ENCODE measurements at places on chromosomes 16 and 17.
A peak's percentile ranks its signal among the peaks of the same experiment; 100 is the strongest.

- DNase-seq = peak; percentile 40
These were observed 547 bp downstream of the PLCD3 start for GRCh38 chr17:45131616-45132319.

GRCh38 chr17:81471818-81472456, 40.7 kb downstream of the ACTG1 start:
- DNase-seq = no peak

DNA sequence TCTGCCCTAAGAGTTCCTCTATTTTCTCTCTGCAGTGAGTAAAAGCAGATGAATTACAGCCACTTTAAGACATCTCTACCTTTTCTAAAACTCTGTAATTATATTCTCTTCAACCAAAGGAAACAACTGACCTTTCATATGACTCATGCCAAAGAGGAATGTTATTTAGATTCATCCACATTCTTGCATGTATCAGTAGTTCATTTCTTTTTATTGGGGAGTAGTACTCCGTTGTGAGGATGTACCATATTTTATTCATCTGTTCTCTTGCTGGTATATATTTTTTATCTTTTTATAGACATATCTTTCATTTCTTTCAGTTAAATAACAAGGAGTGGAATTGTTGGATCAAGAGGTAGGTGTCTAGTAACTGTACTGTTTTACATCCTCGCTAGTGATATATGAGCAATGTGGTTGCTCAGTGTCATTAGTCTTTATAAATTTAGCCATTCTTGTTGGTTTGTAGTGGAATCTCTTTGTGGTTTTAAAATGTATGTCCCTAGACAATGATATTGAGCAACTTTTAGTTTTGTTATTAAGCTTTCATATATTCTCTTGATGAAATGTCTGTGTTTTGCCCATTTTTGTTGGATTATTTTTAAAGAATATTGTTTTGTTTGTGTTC, 7.8 kb upstream of the MYH8 start:
- DNase-seq = no peak

DNA sequence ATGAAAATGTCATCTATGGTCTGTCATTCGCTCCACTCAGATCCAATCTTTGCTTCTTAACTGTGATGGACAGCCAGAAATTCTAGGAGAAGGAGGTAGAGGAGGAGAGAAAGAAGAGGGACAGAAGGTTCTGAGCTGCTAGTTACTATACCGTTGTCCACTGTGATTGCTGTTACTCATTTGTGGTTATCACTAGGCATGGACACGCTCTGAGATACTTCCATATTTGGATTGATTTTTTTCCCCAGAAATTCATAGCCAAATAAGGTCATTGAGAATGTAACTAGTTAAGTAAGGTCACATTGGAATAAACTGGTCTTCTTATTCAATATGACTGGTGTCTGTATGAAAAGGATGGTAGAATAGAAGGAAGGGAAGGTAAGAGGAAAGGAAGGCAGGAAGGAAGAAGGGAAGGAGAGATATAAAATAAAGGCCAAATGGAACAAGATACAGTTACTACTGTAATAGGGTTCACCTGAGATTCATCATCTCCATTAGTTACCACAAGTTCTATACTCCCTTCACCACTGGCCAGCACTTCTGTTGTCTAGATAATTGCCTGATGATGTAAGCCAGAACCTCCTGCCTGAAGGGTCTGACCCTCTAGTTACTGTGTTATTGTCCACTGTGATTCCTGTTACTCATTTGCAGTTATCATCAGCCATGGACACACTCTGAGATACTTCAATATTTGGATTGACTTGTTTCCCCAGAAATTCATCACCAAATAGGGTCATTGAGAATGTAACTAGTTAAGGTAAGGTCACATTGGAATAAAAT, 2.9 kb downstream of the KRTAP9-7 start:
- no peak for DNase-seq

DNA sequence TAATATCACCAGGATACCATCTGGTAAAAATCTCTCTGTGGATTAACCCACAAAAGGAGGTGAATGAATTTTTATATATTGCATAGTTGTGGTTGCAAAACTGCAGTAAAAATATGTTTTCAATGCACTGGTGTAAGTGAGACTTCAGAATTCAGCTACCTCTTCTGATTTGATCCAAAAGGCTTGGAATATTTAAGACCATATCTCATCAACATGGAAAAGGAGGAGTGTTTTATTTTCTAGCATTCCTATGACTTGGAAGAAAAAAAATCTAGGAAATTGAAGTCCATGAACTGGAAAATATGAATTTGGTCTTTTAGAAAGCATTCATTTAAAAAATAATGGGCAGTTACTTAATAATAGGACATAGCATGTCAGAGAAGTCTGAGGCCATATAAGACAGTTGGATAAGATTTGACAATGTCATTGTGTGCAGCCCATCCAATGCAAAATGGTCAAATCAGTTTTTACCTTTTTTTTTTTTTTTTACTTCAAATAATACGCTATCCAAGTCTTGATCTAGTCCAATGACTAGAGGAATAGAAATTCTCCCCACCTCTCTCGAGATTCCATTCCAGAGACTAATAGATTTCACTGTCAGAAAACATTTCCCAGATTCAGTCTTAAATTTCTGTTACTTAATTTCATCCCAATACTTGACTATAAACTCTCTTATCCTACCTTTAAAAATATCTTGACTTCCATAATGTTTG, 364.9 kb upstream of the PMFBP1 start:
- no peak for DNase-seq

GRCh38 chr16:56732832-56733231, 2.9 kb downstream of the NUP93 start:
- DNase-seq = no peak

DNA sequence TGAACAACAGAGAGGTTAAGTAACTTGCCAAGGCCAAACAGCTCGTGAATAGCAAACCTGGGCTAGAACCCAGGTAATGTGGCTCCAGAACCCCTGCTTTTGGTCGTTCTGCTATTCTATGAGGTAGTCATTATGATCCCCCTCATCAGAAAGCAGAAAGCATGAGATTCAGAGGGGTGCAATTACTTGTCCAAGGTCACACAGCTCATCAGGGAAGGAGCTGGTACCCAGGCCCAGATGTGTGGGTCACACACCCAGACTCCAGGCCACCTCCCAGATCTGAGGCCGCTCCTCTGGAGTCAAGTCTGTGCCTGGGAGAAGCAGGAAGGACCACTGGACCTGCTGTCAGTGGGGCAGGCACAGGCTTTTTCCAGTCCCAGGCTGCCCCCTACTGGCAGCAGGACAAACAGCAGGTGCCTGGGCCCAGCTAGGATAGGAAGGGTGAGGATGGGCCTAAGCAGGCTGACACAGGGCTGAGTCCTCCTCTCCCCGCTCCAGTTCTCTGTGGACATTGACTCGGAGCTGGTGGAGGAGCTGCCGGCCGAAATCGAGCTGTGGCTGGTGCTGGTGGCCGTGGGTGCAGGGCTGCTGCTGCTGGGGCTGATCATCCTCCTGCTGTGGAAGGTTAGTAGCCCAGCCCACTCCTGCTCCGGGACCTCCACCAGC, 7.8 kb upstream of the PDK2 start:
- DNase-seq = peak; percentile 51

DNA sequence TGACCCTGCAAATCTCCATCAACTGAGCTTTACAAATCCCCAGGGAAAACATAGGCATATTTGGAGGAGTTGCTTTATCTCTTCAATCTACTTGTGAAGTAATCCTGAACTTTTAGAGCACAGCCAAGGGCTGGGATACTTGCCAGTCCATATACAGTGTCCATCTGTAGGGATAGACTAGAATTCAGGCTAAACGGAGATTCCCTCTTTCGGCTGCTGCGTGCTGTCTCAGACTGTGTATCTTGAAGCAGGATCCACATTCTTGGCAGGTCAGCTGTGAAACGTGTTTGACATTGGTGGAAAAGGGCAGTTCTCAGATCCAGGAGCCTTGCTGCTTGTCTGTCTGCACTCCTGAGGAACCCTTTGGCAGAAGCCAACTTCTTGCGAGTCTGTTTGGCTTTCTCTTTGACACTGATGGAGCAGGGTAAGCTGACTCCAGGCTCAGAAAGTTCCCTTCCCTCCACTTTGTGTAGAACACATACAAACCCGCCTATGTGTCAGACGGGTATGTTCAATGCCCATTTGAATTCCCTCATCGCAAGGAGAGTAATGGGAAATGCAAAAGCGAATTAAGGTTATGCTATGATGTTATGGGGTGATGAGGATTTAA, 221.8 kb downstream of the MAP2K4 start:
- no peak for DNase-seq

DNA sequence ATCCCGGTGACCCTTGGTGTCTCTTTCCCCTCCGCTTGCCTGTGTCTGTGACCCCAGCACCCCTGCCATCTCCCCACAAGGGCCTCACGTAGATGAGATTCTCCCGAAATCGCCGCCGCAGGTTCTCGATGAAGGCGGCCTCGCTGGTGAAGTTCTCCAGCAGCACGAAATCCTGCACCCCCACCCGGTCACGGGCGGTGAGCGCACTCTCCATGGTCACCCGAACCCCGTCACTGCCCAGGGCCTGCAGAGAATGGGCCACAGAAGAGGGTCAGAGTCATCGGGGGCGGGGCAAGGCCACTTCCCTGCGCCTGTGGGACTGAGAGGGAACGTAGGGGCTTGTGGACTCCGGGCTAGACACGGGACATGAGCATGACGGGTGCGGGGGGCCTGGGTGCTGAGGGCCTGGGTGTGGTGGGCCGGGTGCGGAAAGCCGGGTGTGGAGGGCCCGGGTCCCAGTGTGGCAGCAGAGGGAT, 8.4 kb downstream of the MYO1C start:
- no peak for DNase-seq

DNA sequence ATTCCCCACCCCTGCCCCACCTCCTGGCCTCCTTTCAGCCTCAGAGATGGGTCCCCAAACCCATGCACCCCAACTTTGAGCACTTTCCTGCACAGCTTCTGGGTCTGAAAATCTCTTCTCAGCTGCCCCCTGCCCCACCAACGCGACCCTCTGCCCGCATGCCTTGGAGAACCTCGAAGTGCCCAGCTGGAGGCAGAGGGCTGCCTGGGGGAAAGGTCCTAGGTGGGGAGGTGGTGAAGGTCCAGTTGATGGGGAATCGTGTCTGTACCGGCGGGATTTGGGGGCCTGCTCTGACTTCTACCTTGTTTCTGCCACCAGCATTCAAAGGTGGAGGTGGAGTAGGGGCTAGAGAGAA, 1.3 kb downstream of the NKD1 start:
- DNase-seq = no peak

DNA sequence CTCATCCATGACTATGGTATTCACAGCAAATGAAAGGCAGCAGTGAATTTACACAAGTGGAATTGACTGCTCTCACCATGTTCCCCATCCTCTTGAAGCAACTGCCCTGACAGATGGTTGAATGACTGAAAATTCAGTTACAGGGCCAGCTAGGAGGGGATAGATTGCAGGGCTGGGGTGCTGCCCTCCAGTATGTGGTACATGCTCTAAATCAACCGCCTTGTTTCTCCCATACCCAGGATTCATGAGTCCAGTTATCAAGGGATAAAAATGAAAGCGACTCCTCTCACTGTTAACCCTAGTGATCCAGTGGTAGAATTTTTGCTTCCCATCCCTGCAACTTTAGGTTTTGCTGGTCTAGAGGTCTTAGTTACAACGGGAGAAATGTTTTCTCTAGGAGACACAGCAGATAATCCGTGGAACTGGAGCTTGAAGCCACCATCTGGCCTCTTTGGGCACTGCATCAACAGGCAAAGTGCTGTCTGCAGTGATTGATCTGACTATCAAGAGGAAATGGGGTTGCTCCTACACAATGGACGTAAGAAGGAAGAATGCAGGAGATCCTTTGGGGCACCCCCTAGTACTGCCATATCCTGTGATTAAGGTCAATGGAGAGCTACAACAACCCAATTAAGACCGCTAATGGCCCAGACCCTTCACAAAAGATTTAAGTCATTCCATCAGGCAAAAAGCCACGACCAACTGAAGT, 32.0 kb downstream of the SCPEP1 start:
- DNase-seq = peak; percentile 22

- DNase-seq = no peak
These were observed 2.1 kb upstream of the MFAP4 start for GRCh38 chr17:19388791-19389785.

DNA sequence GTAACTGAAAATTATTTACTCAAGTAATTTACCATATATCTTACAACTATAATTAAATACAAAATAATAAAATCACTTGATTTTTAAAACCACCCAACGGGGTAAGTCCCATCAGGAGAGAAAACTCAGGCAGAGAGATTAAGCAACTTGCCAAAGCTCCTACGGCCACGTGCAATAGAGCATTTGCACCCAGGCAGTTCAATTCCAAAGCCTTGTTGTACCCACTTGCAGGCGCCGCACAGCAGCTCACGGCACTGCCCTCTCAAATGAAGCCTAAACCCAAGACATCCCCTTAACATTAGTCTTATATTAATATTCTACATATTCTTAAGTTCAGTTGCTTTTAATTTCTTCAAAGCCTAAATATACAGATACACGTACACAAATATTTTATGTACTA, 75.7 kb downstream of the SPAG9 start:
- DNase-seq = no peak

GRCh38 chr16:290681-291405, 7.9 kb downstream of the PDIA2 start:
- DNase-seq = no peak

DNA sequence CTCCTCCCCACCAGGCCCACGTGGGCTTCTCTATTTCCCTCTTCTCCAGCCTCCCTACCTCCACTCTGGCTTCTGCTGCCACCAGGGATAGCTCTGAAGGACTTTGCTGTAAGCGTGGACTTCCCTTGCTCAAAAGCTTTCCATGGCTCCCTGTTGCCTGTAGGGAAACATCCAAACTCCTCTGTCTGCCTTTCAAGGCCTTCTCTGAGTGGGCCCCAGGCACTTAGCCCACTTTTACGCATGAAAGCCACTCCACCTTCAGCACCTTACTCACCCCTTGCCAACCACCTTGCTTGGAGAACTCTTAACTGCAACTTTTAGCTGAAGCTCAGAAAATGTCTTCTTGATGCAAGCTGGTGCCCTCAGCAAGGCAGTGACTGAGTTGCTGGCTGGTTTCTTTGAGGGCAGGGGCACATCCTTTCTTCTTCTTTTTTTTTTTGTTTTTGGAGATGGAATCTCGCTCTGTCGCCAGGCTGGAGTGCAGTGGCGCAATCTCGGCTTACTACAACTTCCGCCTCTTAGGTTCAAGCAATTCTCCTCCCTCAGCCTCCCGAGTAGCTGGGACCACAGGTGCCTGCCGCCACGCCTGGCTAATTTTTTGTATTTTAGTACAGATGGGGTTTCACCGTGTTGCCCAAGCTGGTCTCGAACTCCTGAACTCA, 52.0 kb upstream of the DLX4 start:
- no peak for DNase-seq

Measured in stimulated activated CD4-positive, alpha-beta T cell treated with anti-CD3 and anti-CD28 coated beads, TNF-alpha, amount 100 ng/mL, for 4 hours (primary cell).